Stimulated activated CD4-positive, alpha-beta T cell treated with anti-CD3 and anti-CD28 coated beads, Interleukin-2, amount 100 ng/mL, for 4 hours (primary cell): ENCODE measurements at places on chromosomes 12 and 14.

DNA sequence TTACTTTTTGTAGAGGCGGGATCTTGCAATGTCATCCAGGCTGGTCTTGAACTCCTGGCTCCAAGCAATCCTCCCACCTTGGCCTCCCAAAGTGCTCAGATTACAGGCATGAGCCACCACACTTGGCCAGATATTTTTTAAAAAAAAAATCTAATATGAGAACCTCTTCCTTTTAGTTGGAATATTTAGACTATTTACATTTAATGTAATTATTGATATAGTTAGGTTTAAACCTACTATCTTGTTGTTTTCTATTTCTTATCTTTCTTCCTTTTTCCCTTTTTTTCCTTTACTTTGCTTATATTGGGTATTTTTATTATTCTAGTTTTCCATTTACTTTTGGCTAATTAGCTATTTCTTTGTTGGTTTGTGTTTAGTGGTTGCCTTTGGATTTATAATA, 185.8 kb downstream of the SLC41A2 start:
- DNase-seq = no peak

DNA sequence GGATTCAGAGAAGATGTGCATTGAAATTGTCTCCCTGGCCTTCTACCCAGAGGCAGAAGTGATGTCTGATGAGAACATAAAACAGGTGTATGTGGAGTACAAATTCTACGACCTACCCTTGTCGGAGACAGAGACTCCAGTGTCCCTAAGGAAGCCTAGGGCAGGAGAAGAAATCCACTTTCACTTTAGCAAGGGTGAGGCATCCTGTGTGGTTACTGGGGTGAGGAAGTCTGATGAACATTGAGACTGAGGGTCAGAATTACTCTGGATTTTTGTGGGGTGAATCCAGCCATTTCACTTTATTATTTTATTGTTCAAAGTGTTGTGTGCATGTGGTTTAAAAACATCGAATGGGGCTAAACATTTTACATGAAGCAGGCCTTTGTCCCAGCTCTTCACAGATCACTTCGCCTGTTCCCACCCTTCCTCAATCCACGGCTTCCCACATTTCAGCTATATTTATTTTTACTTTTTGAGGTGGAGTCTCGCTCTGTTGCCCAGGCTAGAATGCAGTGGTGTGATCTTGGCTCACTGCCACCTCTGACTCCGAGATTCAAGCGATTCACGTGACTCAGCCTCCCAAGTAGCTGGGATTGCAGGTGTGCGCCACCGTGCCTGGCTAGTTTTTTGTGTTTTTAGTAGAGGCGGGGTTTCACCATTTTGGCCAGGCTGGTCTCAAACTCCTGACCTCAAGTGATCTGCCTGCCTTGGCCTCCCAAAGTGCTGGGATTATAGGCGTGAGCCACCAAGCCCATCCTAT, 40.6 kb downstream of the SUPT16H start:
- DNase-seq = no peak

DNA sequence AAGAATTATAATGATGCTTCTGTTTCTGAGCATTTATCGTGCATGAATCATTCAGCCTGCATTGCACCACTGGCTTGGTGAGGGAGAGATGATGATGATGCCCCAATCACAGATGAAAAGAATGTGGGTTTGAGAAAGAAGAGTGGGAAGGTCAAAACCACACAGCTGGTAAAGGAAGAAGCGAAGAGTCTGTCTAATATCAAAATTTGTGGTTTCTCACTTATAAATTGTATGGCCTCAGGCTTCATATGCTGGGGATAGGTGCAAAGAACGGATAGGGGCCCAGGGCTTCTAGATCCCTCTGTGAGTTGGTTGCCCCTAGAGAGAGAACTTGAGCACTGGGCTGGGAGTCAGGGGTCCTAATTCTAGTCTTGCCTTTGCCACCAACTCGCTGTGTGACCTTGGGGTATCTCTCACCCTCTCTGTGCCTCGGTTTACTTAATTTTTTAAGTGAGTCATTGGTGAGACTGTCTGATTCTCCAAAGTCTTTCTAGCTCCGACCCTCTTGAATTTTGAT, 2.2 kb downstream of the OASL start:
- DNase-seq = peak; percentile 28

GRCh38 chr12:46824709-46825108, 1.1 kb downstream of the SLC38A4 start:
- no peak for DNase-seq

- no peak for DNase-seq
Measured at GRCh38 chr12:113075137-113075683, 18.7 kb downstream of the DTX1 start.

DNA sequence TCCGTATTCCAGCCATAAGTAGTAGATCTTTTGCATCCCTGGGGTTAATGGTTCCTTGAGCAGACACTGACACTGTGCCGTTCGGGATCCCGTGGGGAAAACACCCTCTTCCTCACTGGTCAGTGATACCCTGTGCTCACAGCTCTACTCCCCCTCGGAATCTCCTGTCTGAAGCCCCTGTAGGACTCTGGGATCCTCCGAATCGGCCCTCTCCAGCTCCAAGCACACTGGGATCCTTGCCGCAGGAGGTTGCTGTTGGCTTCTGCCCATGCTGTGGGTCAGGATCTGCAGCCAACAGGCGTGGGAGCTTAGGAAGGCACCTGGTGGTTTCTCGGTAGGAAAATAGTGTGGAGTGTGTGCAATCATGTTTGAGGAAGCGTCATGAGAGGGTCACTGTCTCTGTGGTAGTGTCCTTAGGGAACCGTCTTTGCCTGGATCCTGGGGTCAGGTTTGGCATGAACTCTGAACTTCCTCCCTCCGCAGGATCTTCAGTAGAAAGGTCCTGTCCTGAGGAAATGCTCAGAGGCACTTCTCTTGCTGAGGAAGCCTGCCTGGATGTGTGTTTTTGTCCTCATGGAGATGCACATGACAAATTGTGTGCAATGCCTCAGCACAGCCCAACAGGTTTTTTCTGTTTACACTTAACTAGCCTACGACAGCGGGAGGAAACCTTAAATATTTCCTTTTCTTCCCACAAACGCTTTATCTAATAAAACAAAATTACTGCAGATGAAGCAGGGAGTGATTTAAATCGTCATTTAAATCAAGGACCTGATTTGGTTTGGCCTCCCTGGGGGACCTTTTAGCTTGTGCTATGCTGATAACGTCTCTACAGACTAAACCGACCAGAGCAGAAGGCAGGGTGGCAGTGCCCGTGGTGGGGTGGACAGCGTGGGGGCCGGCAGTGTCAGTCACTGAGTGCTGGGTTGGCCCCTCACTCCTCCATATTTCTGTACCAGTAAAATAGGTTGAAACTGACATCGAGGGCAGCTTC, 18.7 kb downstream of the FBXL14 start:
- DNase-seq = no peak

- DNase-seq = no peak
Measured at GRCh38 chr12:111180426-111181142, 188.3 kb downstream of the PHETA1 start.

DNA sequence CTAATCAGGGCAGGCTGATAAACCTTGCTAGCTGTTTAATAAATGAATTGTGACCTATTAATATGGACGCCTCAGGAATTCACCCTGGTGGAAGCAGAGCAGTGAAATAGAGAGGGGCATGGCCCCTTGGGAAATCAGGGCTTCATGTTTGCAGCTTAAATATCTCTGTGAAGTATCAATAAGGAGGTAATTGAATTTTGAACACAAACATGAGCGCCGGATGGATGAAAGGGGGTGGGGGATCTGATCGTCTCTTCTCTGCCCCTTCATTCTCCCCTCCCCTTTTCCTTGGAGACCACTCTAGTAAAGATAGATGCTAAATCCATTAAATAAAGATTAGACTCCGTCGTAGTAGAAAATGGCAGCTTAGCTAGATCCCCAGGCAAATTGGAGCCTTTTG, 70.5 kb downstream of the LIN52 start:
- DNase-seq = no peak

GRCh38 chr14:25820368-25820767, 770.4 kb upstream of the STXBP6 start:
- DNase-seq = no peak

- no peak for DNase-seq
Measured at GRCh38 chr12:104575442-104576186, 118.9 kb downstream of the CHST11 start.

DNA sequence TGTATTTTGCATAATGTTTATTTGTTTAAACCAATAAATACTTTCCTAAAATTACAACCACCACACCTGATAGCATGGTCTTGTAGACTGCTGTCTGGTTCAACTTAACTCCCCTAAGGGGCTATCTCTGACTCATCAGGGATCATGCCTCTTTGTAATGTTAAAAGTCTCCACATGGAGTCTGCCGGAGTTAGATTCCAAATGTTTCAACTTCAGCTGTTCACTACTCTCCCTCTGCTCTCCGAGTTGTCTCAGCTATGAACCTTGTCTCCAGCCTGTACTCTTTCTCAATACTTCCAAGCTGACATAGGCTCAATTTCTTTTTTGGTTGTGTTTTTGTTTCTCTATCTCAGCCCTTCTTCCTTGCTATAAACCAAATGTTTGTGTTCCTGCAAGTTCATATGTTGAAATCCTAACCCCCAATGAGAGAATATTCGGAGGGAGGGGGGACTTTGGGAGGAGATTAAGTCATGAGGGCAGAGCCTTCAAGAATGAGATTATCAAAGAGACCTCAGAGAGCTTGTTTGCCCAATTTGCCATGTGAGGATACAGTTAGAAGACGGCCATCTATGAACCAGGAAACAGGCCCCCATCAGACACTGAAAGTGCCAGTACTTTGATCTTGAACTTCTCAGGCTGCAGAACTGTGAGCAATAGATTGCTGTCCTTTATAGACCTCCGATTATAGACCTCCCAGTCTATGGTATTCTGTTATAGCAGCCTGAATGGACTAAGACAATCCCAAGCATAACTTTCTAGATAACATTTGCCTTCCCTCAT, 858.2 kb downstream of the VRK1 start:
- no peak for DNase-seq

DNA sequence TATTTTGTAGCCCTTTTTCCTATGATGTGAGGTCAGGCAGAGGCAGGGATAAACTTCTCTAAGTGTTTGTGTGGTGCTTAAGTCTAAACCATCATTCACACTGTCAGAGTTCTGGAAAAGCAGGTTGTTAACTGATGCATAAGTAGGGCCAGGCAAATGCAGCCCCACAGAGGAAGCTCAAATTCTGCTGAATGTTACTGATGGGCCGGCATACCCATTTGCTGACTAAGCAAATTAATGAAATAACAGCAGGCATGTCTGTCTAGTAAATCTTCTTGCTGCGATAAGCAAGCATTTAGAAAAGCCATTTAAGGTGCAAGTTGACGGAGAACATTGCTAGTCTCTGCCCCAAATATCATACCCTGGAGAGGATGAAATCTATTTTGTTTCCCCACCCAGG, 523.2 kb upstream of the CCDC196 start:
- no peak for DNase-seq

GRCh38 chr14:47555333-47555732, 120.1 kb downstream of the MDGA2 start:
- no peak for DNase-seq

- no peak for DNase-seq
Measured at GRCh38 chr12:56020423-56021184, at the start of gene IKZF4. Gene IKZF4 (plus strand): TSS chr12:56021043. CDS start chr12:56021494, 451 bp downstream.

DNA sequence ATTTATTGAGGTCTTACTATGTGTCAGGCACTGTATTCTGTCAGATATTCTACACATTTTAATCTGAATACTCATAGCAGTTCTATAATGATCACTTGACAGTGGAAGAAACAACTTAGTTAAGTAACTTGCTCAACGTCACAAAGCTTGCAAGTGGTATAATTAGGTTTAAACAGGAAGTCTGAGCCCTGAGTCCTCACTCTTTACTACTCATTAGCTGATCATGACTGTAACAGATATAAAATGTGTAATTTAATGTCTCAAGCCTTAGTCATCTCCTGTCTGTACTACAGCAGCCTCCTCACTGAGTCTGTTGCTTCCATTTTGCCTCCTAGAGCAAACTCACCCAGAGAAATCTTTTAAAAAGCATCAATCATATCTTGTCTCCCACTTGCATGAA, 38.9 kb downstream of the PPP4R4 start:
- DNase-seq = no peak

DNA sequence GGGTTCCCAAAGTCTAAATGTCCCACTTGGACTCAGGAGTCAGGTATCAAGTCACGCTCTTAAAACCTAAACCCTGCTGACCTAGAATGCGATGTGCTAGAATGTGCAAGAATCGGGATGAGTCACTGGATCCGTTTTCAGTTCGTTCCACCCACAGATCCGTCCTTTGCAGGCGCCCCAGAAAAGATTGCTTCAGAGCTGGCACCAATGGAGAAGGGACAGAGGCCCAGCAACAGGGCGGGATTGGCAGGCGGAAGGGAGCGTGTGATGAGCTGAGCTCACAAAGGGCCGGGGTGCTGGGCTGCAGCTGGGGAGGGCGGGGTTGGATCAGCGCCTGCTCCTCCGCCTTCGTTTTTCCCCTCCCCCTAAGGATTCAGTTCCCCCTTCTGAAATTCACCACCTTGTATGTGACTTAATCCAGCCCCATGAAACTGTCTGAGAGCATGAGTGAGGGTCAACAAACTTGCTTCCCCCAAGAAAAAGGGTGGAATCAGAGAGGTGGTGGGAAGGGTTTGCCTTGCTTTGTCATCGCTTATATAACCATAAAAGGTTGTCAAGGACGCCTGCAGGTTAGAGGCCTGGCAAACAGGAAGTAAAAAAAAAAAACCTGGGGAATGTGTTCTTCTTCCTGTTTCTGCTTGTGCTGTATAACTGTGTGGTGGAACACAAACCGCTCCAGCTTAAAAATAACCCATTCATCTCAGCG, 2.8 kb upstream of the UBC start:
- peak; percentile 82 for DNase-seq

DNA sequence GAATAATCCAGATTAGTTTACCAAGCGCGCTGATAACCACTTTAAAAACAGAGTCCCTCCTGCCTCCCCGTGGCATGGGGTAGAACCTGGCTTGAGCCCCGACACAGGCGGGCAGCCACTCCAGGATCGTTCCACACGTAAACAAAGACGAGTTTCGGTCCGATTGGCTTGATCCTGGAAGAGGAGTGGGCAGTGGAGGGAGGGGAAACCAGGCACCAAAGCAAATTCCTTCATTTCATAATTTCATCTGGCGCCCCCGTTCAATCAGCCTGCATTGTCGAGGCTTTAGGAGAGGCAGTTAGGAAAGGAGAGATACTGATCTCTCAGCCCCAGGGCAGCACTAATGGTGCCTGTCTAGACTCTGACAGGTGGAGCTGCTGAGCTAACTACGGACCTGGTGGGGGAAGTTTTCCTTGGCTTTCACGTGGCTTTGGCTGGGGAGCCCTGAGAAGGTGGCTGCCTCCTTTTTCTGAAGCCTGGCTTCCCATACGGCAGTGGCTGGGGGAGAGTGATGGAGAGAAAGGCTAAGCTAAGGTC, 751 bp upstream of the GPRC5A start:
- peak; percentile 7 for DNase-seq

DNA sequence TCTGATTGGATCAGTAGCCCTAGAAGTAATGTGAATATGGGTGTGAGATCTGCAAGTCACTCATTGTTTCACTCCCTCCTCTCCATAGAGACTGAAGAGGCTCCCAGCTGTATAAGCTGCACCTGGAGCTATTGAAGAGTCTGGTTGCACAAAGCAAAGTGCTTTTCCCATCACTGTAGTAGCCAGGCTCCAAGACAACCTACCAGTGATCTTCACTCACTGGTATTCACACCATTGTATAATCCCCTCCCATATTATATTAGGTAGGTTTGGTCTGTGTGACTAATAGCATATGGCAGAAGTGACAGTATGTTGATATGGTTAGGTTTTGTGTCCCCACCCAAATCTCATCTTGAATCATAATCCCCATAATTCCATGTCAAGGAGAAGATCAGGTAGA, 64.4 kb downstream of the ZFC3H1 start:
- DNase-seq = no peak
